ENCODE measurements at places on chromosomes 6 and 20. TPM values are rescaled to one million over a fixed set of nuclear protein-coding genes. Genes with fewer than 3 reads are reported as not detected.

Gene CLPSL2
- not detected for total RNA-seq

GRCh38 chr6:89644864-89645263 lies 6.3 kb upstream of the LYRM2 start:
- H3K27ac ChIP-seq, result no peak overlapping the region
- no peak overlapping the region for H3K4me3 ChIP-seq
- no peaks in the 10 kb centered on the region for H3K27me3 ChIP-seq
- DNase-seq, result no peak

GRCh38 chr6:28213213-28213523 lies 11.9 kb upstream of the ZSCAN9 start:
- H3K27me3 ChIP-seq, result peaks cover 38% of the 10 kb centered on the region
- peaks cover 7% of the 10 kb centered on the region for H3K4me1 ChIP-seq
- H3K27ac ChIP-seq, result no peak overlapping the region
- DNase-seq, result no peak

Gene PKHD1
- total RNA-seq, result not detected

GRCh38 chr6:130537447-130537846 lies 171.6 kb downstream of the TMEM200A start:
- DNase-seq, result no peak
- H3K27me3 ChIP-seq, result no peaks in the 10 kb centered on the region
- H3K36me3 ChIP-seq, result no peaks in the 10 kb centered on the region
- no peak overlapping the region for H3K4me3 ChIP-seq
- H3K27ac ChIP-seq, result no peak overlapping the region

Gene PHACTR1
- 0.25 TPM for total RNA-seq

DNA sequence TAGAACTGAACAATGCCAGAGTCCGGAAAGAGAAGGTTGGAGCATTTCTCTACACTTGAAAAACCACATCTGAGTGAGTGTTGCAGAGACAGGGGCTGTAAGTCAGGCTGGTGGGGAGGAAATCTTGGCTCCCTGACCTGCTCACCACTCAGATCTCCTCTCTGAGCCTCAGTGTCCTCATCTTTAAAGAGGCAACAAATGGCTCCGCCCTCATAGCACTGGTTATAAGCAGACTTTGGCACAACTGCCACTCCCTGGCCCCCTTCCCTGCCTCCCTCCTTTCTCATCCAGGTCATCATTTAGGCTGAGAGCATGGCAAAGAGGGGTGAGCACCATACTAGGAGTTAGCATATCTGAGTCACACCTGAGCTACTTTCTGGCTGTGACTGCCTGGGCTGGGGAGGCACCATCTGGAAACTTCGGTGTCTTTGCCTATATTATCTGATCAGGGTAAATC lies 10.6 kb downstream of the SIRPG start:
- peaks cover 47% of the 10 kb centered on the region for H3K27me3 ChIP-seq
- H3K4me1 ChIP-seq, result no peaks in the 10 kb centered on the region
- no peaks in the 10 kb centered on the region for H3K36me3 ChIP-seq
- no peak overlapping the region for H3K27ac ChIP-seq

GRCh38 chr6:1952740-1953360 lies 292.6 kb downstream of the GMDS start:
- H3K27me3 ChIP-seq, result no peaks in the 10 kb centered on the region
- peaks cover 13% of the 10 kb centered on the region for H3K4me1 ChIP-seq

GRCh38 chr20:47670913-47671312 lies 114.4 kb downstream of the SULF2 start:
- no peak overlapping the region for H3K27ac ChIP-seq
- H3K36me3 ChIP-seq, result no peaks in the 10 kb centered on the region
- DNase-seq, result no peak
- no peaks in the 10 kb centered on the region for H3K4me1 ChIP-seq
- no peaks in the 10 kb centered on the region for H3K27me3 ChIP-seq

GRCh38 chr20:51796340-51796739 lies 6.0 kb downstream of the SALL4 start:
- H3K36me3 ChIP-seq, result no peaks in the 10 kb centered on the region
- H3K4me1 ChIP-seq, result no peaks in the 10 kb centered on the region
- peaks cover 27% of the 10 kb centered on the region for H3K27me3 ChIP-seq
- no peak for DNase-seq
- no peak overlapping the region for H3K4me3 ChIP-seq
- no peak overlapping the region for H3K27ac ChIP-seq

Data from GM23248 (cell line).